Activated gamma-delta T cell treated with Interleukin-2 at 50 U/mL for 16 hours (primary cell): ENCODE measurements at places on chromosomes 2 and 18.

GRCh38 chr2:55926246-55926645 lies 2.7 kb upstream of the EFEMP1 start:
- DNase-seq, result no peak

GRCh38 chr2:131588152-131588873 lies 60.6 kb downstream of the CCDC74A start:
- DNase-seq, result no peak

DNA sequence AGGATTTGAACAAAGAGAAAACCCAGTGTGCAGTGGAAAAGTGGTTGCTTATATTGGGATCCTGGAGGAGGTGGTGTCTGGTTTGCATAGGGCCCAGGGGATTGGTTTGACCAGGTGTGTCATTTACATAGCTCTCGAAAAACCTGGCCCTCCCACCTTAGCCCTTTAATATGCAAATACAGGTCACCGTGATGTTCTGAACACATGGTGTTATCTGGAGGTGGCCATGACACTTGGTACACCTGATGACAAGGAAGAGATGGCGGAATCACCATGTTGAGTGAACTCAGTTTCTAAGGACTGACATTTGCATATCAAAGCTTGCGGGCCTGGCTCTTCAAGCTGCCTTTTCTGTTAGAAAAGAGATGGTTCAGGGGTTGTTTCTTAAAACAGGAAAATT lies 2.3 kb upstream of the NAPG start:
- no peak for DNase-seq

GRCh38 chr2:6639929-6640620 lies 225.6 kb downstream of the CMPK2 start:
- DNase-seq, result no peak

GRCh38 chr18:64165906-64166305 lies 17.0 kb upstream of the LINC00305 start:
- no peak for DNase-seq
